ENCODE measurements at places on chromosomes 6 and 20. TPM values are rescaled to one million over a fixed set of nuclear protein-coding genes. Genes with fewer than 3 reads are reported as not detected.

DNA sequence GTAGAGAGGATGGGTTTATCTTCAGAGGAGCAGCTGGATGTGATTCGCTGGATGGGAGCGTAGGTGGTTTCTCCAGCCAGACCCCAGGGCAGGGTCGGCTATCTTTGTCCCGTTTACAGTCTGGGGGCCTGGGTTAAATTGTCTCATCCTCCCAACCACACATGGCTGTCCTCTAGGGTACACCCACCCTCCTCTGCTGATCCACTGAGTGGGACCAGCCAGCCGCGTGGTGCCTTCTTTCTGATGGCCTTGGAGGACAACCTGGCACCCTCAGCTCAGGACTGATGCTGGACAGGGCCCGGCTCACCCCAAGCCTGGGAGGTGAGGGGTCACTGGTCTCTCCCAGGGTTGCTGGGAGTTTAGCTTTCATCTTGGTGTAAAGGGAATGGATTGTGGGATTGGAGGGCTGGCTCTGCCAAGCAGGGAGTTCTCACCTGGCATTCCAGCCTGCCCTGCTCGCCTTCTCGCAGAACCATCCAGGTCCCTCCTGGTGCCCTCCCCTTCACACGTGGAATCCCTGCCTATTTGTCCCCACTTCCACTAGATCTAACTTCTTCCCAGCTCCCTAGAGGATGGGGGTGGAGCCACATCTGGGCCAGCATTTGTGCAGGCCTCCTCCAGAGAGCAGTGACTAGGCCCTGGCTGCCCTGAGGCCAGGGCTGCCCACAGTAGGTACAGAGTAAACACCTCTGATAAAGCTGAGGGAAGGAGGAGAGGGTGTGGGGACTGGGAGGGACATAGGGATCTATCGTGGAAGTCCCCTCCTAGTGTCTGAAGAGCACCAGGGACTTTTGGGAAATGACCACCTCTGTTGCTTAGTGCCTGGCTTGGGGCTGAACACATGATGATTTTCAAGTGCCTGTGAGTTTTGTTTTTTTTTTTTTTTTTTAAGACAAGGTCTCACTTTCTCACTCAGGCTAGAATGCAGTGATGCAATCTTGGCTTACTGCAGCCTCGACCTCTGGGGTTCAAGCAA, 1.6 kb downstream of the ITPR3 start:
- DNase-seq: no peak
- no peaks in the 10 kb centered on the region for H3K36me3 ChIP-seq
- H3K27ac ChIP-seq: peak overlapping the region; percentile 97
- peaks cover 60% of the 10 kb centered on the region for H3K4me1 ChIP-seq
- H3K4me3 ChIP-seq: peak overlapping the region; percentile 82
- peaks cover 13% of the 10 kb centered on the region for H3K27me3 ChIP-seq

DNA sequence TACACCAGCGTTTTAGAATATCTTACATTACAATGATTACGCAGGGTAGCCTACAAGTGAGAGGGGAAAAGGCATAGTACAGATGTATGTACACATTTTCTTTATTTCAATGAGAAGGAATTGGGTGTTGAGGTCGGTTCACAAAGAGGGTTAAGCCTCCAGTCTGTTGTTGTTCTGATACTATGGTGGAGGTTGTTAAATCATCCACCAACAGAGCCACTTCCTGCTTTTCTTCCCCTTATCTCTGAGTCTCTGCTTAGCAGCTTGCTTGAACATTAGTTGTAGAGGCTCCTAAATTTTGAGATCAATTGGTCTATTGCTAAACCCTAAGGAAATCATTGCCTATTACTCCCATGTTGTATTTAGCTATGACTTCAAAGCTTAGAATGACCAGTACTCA, 7.3 kb downstream of the RGS17 start:
- no peak for DNase-seq
- peaks cover 35% of the 10 kb centered on the region for H3K27me3 ChIP-seq
- no peak overlapping the region for H3K4me3 ChIP-seq
- no peaks in the 10 kb centered on the region for H3K36me3 ChIP-seq
- no peaks in the 10 kb centered on the region for H3K4me1 ChIP-seq

DNA sequence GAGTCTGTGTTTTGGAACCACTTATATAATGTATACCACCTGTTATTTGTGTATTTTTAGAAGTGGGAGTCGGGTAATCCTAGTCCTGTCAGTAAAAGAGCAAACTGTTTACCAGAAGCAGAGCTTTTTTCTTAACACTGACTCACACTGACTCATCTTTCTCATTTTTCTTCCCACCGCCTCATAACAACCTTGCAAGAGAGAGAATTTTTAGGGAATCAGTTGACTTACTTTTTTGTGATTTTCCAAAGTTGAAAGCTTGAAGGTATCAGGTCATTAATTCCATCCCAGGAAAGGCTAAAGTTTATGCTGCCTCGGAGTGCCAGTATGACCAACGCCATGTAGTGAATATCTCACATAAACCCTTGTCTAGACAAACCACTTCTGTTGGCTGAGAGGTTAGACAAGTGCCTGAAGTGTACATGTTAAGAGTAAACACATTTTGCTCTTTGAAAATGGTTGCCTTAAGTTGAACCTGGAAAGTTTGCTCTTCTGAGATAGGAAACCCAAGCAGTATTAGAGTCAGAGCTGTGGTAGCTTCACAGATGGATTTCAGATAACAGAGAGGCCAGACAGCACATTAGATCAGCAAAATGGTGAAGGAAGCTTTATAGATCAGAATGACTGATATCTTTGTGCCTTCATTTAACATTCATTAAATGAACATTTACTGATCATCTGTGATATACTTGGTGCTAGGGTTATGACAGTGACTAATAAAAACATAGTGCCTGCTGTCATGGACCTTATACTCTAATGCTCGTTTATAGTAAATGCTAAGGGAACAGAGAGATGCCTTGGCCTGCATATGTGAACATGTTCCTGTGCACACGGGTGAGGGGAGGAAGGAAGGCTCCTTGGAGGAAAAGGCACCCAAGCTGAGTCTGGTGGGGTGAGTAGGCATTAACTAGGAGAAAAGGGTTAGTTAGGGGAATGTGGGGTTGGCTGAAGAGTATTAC, 29.1 kb upstream of the PKIG start:
- peak overlapping the region; percentile 80 for H3K27ac ChIP-seq
- no peaks in the 10 kb centered on the region for H3K36me3 ChIP-seq
- peaks cover 50% of the 10 kb centered on the region for H3K4me1 ChIP-seq
- DNase-seq: no peak

DNA sequence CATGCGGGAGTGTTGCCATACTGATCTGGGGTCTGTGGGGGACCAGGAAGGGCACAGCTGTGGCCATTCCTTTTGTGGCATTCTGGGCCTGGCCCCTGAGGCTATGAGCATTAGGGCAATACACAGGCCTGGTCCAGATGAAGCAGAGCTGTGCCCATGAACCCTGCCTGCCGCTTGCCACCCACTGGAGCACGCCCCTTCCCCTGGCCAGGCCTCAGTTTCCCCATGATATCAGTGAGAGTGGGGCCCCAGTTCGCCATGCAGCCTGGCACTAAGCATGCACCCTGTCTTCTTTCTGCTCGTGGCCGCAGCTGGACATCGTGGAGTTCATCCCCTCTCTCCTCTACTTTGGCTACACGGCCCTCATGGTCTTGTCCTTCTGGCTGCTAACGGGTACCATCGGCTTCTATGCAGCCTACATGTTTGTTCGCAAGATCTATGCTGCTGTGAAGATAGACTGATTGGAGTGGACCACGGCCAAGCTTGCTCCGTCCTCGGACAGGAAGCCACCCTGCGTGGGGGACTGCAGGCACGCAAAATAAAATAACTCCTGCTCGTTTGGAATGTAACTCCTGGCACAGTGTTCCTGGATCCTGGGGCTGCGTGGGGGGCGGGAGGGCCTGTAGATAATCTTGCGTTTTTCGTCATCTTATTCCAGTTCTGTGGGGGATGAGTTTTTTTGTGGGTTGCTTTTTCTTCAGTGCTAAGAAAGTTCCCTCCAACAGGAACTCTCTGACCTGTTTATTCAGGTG, 42.4 kb downstream of the PLAGL2 start:
- no peak for DNase-seq
- H3K27ac ChIP-seq: no peak overlapping the region
- H3K4me3 ChIP-seq: no peak overlapping the region
- no peaks in the 10 kb centered on the region for H3K27me3 ChIP-seq
- peaks cover 8% of the 10 kb centered on the region for H3K4me1 ChIP-seq

PDE10A gene
- total RNA-seq: 12.2 TPM

DNA sequence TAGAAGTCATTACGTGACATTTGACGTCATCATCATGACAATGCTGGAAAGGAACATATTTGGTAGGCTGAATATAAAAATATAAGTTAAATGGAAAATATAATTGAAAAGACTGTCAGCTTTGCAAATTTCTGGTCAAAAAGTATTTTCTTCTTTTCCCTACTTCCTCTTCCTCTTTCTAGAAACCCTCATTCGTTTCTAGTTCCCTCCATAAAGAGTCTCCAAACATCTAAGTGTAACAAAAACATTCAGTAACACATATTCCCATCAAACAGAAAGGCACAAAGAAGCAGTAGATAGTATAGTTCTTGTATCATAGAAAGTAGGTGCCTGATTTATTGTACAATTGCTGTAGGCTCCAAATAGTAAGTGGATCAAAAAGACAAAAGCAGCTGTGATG, 150.8 kb upstream of the FAM83B start:
- H3K4me1 ChIP-seq: no peaks in the 10 kb centered on the region
- H3K27me3 ChIP-seq: no peaks in the 10 kb centered on the region
- no peak for DNase-seq
- H3K36me3 ChIP-seq: no peaks in the 10 kb centered on the region

DNA sequence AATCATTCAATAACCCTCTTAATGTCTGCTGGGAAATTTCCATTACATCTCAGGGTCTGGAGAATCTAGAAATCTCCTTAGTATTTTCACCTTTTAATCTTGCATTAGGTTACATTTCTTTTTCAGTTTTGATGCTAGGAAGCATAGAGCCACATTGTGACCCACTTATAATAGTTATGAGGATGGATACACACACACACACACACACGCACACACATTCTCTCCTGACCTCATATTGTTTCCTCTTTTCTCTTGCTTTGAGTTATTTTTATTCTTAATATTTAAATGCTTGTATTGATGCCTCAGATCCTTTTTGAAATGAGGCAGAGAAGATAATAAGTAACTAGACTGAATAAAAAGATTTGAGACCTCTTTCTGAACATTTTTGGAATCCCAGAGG, 128.4 kb downstream of the KLHL32 start:
- H3K4me1 ChIP-seq: no peaks in the 10 kb centered on the region
- DNase-seq: no peak
- no peaks in the 10 kb centered on the region for H3K27me3 ChIP-seq
- H3K27ac ChIP-seq: no peak overlapping the region
- no peaks in the 10 kb centered on the region for H3K36me3 ChIP-seq

KIF13A gene
- 85.7 TPM for total RNA-seq

DNA sequence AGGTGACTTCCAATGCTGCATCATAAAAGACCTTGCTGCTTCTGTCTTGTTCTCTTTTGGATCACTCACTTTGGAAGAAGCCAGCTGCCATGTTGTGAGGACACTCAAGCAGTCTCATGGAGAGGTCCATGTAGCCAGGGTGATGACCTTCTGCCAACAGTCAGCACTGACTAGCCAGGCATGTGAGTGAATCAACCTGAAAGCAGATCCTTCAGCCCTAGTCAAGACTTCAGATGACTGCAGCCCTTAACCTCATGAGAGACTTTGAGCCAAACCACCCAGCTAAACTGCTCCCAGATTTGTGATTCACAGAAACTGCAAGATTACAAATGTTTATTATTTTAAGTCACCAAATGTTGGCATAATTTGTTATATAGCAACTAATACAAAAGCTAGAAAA, 86.0 kb upstream of the IYD start:
- no peak overlapping the region for H3K4me3 ChIP-seq
- H3K27me3 ChIP-seq: peaks cover 22% of the 10 kb centered on the region
- H3K4me1 ChIP-seq: no peaks in the 10 kb centered on the region
- H3K27ac ChIP-seq: no peak overlapping the region
- DNase-seq: no peak

DNA sequence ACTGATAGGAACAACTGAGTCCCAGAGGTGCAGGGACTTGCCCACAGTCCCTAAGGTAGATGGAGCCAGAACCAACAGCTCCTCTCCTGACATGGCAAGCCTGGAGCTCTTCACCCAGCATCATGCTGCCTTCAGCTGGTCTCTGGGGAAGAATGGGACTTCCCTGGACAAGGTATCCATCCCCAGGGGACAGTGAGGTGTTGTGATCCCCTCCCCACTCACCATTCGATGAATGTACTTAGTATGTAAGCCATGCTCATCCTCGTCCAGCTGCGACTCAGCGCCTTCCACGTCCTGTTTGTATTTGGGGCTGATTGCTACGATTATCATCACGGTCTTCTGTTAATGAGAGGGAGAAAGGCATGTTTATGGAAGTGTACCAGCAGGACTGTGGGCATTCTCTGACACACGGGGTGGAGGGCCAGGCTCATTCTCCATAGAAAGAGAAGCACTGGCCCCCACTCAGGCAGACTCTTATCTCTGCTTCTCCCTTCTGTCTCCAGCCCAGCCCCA, 39.4 kb downstream of the TRAF3IP2 start:
- H3K4me1 ChIP-seq: peaks cover 70% of the 10 kb centered on the region
- peaks cover 34% of the 10 kb centered on the region for H3K36me3 ChIP-seq
- H3K4me3 ChIP-seq: peak overlapping the region; percentile 47
- DNase-seq: no peak
- H3K27ac ChIP-seq: peak overlapping the region; percentile 78

DNA sequence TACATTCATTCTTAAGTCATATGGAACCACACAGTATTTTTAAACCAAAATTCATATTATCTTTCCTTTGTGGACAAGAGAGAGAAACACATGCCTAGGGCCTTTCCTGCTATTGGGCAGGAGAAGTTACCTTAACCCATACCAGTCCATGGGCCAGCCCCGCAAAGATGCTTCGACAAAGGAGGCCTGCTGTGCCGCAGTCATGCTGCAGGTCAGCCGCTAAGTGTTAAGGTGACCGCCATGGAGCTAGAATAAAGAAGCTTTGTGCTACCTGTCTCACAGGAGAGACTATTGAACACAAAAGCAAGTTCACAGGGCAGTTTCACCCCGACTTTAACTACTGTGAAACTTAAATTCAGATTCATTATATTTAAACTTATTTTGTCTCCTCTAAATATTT, 62.3 kb upstream of the TMEM181 start:
- peaks cover 69% of the 10 kb centered on the region for H3K36me3 ChIP-seq
- H3K27ac ChIP-seq: no peak overlapping the region
- DNase-seq: no peak
- no peaks in the 10 kb centered on the region for H3K4me1 ChIP-seq
- H3K27me3 ChIP-seq: no peaks in the 10 kb centered on the region

- peaks cover 18% of the 10 kb centered on the region for H3K36me3 ChIP-seq
- no peak for DNase-seq
- no peaks in the 10 kb centered on the region for H3K27me3 ChIP-seq
- peaks cover 58% of the 10 kb centered on the region for H3K4me1 ChIP-seq
- peak overlapping the region; percentile 96 for H3K27ac ChIP-seq
These were observed 3.4 kb downstream of the OGFRL1 start for GRCh38 chr6:71292001-71292400.

DNA sequence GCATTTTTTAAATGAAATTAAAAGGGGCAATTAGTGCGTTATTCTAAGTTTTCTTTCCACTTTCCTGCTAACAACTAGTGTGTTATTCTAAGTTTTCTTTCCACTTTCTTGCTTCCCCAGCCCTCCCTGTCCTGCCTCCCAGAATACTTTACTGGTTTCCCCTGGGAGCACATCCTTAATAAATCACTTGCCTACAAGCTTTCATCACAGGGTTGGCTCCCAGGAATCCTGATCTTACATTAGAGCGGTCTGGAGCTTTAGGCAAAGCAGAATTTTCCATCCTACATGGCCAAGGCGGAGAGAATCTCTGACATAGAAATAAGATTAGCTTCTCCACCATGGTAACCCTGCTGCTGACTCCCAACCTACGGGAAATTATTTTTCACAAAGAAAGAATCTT, 150.4 kb downstream of the BFSP1 start:
- no peak overlapping the region for H3K27ac ChIP-seq
- H3K4me3 ChIP-seq: no peak overlapping the region
- H3K36me3 ChIP-seq: no peaks in the 10 kb centered on the region
- no peak for DNase-seq
- no peaks in the 10 kb centered on the region for H3K4me1 ChIP-seq
- peaks cover 4% of the 10 kb centered on the region for H3K27me3 ChIP-seq

PCK1 gene
- 0.25 TPM for total RNA-seq

VNN1 gene
- 1.1 TPM for total RNA-seq

Data from left ventricle myocardium inferior (tissue), 1 donor.